ENCODE measurements at places on chromosomes 7 and 10.

GRCh38 chr10:119006451-119007210 lies 22.9 kb upstream of the NANOS1 start:
- DNase-seq: peak; percentile 8

- no peak for DNase-seq
Measured at GRCh38 chr7:145633513-145633912, 483.1 kb upstream of the CNTNAP2 start.

- no peak for DNase-seq
Measured at GRCh38 chr7:134723892-134724291, 55.5 kb upstream of the CALD1 start.

- no peak for DNase-seq
Measured at GRCh38 chr10:58723186-58723585, 210.5 kb downstream of the BICC1 start.

GRCh38 chr10:75922435-75922834 lies 491.0 kb downstream of the LRMDA start:
- DNase-seq: no peak

DNA sequence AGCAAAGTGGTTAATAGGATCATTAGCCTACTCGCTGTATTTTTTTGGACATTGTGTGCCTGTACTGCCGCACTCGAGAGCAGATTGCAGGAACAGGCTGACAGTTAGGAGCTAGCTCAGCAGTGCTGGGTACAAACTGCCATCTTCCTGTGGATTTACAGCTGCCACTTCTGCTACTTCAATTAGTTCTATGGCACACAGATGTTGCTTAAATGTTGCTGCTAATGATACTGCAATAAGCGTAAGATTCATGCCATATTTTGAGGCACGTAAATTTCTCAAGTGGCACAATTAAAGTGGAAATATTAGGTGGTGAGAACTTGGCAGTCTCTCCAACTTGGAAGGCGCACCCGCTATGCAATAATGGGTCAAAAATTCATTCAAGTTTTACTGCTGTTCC lies 171.9 kb downstream of the EBF3 start:
- DNase-seq: no peak

DNA sequence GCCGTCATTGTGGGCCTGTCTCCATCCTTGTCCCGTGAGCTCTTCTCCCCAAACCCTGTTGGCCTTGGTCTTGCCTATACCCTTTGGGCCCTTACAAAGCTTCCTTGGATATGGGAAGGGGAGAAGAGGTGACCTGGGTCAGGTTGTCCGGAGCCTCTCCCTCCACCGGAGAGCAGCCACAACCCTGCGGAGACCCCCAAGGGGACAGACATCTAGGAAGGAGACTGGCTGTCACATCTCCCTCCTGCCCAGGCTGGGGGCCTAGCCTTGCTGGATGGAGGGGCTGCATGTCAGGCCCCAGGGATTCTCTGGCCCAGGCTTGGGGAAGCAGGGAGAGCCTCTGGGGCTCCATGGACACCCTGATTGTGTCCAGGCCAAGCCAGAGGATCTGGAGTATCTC lies 11.8 kb downstream of the NACAD start:
- no peak for DNase-seq

DNA sequence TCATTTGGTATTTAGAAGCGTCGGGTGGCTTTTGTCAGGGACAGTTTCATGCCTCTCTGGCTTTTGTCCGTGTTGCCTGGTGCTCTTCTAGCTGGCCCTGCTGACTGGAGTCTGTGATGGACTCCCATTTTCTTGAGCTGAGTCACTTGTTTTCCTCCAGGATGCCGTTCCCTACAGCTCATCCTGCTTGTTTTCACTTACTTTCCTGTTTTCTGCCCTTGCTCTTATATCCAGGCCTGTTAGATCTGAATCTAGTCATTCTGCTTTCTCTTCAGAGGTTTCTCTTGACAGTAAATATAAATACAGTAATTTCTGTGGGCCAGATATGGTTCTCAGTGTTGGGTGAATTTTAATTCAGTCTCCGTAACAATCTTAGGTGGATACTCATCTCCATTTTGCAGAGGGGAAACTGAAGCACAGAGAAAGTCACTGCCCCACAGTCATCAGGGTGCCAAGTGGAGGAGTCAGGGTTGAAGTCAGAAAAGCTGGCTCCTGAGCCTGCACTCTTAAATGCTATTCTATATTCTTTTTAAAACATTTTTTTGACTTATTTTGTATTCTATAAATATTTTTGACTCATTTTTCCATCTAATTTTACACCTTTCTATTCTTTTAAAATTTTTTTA lies 85.4 kb downstream of the CCNY start:
- no peak for DNase-seq

DNA sequence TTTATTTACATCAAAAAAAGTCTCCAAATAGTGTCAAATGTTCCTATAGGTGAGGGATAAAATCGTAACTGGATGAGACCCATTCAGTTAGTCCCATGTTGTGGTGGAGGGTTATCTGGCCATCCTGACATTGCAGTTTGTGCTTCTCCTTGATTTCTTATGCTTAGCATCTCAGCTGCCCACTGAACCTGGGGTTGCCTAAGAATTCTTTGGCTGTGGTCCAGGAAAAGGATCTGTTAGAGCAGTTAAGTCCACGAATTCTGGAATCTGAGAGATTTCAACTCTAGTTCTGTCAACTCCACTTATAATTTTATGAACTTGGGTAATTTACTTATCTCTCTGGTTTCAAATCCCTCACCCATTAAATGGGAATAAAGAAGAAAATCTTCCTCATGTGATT lies 1673.4 kb downstream of the REEP3 start:
- DNase-seq: no peak

DNA sequence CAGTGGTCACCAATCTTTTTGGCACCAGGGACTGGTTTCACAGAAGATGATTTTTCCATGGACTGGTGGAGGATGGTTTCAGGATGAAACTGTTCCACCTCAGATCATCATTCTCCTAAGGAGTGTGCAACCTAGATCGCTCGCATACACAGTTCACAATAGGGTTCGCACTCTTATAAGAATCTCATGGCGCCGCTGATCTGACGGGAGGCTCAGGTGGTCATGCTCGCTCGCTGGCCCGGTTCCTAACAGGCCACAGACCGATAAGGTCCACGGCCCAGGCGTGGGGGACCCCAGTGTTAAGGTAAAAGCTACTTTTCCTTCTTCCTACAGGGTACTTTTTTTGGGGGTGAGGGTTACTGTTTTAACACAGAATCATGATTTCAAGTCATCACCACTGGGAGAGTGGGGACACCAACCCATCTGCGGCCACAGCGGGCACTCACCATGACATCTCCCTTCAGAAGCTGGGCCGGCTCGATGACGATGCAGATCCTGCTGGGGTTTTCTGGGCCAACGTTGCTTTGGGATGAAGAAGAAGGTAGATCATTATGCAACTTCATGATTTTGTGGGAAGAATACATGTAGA lies 170.5 kb downstream of the TNS3 start:
- no peak for DNase-seq

DNA sequence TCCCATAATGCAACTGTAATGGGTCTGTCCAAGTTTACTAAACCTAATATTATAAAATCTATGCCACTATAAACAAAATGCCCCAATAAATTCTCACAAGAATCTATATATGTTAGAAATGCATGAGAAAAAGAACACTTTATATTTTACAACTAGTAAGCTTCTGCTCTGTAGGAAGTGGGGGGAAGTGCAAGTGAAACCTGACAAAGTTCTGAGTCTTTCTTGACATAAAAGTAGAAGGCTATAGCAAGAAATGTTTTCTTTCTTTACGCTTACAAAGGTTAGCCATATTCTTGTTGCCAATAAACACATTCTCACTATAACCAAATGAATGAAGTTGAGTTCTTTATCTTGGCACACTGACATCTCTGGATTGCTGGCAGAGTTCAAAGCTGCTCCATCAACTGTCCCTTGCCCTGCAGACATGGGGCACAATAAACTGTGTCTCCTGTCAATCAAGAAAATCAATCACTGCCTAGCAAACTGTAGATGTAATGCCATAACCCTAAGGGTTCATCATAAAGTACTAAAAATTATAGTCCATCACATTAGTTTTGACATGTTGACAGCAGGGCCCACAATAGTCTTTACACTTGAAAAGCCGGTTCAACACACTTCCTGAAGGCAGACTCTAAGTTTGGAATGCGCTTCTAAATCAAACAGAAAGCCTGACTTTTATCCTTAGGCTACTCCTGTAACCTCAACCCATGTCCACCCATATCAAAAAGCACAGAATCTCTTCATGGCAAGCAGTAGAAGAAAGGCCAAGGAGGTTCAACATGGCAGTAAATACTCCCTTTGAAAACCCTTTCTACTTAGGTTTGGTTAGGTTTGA lies 58.6 kb downstream of the TPK1 start:
- no peak for DNase-seq

DNA sequence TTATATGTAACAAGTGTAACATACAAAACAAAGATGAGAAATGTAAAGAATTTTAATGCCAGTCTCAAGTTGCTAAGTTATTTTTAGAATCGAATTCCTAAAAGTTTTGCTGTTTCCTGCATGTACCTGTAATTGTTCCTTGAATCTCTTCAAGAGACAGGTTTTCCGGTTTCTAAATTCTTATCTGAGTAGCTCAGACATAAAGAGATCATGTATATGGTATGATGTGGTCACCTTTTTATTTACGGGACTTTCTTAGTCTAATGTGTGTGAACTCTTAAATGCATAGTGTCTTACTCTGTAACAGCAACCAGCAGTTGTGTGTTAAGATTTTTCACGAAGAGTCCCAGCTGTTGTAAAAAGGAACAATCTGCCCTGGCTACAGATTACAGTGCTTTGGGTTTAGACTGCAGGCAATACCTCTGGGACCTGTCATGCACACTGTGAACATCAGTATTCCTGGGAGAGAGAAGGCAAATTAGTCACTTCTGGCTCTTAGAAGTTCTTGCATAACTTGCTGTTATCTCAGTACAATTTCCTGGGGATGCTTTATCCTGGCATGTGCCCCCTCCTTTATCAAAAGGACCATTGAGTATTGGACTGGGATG lies 263.4 kb downstream of the BICC1 start:
- no peak for DNase-seq
